Activated T-cell treated with anti-CD3 and anti-CD28 coated beads, Interleukin-2, amount 50 U/mL, for 24 hours (primary cell): ENCODE measurements at places on chromosomes 6 and 20.
A peak's percentile ranks its signal among the peaks of the same experiment; 100 is the strongest.

GRCh38 chr6:109139109-109139508 lies 43.8 kb downstream of the CEP57L1 start:
- no peaks in the 10 kb centered on the region for H3K27me3 ChIP-seq
- no peaks in the 10 kb centered on the region for H3K4me1 ChIP-seq
- no peak for DNase-seq
- peaks cover 11% of the 10 kb centered on the region for H3K36me3 ChIP-seq
- peak overlapping the region; percentile 11 for H3K27ac ChIP-seq

- DNase-seq = no peak
- peaks cover 15% of the 10 kb centered on the region for H3K4me1 ChIP-seq
- H3K36me3 ChIP-seq = peaks cover 72% of the 10 kb centered on the region
- no peak overlapping the region for H3K4me3 ChIP-seq
- no peaks in the 10 kb centered on the region for H3K27me3 ChIP-seq
Observed at GRCh38 chr6:144678844-144679243, 393.7 kb downstream of the UTRN start.

DNA sequence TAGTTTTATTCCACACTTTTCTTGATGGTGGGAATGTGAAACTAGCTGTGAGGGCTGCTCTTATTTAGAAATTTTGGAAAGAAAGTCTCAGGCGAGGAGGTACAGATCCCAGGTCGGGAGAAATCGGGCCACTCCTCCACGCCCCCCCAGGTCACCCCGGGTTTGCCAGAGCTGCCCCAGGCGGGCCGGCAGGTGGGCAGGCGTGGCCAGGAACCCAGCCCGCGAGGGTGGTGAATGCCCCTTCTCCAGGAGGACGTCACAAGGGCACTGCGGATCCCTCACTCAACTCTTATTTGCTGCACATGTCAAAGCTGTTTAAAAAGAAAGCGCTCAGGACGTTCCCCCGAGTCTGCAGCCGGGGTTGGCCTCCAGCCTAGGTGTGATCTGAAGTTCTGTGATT lies 60.5 kb upstream of the SLCO4A1 start:
- H3K36me3 ChIP-seq = no peaks in the 10 kb centered on the region
- H3K27ac ChIP-seq = no peak overlapping the region
- peaks cover 2% of the 10 kb centered on the region for H3K4me1 ChIP-seq

DNA sequence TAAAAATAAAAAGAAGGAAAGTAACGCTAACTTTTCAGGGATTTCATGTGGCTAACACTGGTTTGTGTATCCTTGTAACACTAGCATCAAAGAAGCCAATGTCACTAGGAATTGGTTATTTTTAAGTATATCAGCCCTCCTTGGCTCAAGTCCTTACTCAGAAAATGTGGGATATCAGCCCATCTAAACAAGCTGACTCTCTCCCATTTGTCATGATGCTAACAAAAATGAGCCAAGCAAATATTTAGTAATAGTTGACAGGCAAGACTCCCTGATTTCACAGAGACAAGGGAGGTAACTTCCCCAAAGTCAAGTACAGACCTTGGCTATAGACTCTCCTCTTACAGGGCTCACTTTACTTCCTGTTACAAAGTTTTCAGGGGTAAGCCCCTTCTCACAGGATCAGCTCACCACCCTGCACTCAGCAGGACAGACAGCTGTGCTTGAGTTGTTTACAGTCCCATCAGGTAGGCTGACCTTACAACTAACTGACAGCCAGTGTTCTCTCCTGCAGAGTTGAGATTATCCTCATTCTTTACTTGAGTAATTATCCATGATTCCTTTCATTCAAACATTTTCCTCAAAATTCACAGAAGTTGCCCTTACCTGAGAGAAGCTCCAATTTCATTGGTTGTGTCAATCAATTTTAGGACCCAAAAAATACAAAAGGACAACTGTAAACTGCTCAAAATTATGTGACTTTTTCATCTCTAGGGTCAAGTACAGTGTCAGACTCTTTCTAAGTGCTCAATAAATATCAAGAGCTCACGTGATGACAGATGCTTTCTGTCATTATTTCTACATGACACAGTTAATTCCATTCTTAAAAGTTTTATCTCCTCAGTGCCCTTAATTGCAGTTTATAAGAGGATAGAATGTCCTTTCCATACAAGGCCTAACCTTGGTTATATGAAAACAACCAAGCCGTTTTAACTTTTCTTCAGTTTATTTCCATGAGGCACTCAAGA lies 38.1 kb upstream of the BMP5 start:
- no peaks in the 10 kb centered on the region for H3K4me1 ChIP-seq
- no peak overlapping the region for H3K27ac ChIP-seq
- DNase-seq = no peak
- no peaks in the 10 kb centered on the region for H3K36me3 ChIP-seq

DNA sequence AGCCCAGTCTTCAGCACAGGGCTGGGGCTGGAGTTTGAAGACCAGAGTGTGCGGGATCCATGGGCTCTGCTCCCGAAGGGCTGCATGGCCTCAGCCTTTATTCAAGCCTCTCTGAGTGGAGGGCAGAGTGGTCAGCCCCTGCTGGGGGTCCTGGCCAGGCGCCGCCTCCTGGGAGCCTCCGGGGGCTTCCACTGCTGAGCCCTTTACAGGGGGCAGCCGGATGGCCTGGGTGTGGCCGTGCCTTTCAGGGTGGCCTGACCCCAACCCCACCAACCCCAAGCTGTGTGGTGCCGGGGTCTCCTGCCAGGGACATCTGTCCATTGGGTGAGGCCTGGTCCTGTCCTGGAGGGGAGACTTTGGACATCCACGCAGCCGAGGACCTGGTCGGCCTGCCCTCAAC lies 76.0 kb upstream of the SLCO4A1 start:
- H3K4me1 ChIP-seq = peaks cover 5% of the 10 kb centered on the region
- no peak overlapping the region for H3K27ac ChIP-seq
- H3K4me3 ChIP-seq = no peak overlapping the region
- peaks cover 24% of the 10 kb centered on the region for H3K27me3 ChIP-seq

DNA sequence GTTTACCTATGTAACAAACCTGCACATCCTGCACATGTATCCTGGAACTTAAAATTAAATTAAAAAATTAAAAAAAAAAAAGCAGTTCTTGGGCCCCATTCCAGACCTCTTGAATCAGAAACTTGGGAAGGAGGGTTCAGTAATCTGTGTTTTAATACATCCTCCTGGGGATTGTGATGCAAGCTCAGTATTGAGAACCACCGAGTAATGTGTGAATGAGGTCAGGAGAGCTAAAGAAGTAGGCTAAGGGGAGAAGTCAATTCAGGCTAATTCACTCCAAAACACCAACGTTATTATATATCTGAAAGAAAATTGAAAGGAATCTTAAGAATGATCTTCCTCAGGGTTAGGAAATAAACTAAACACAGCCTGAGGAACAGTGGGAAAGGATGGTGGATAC lies 120.4 kb downstream of the RNF144B start:
- no peaks in the 10 kb centered on the region for H3K36me3 ChIP-seq
- H3K4me3 ChIP-seq = no peak overlapping the region
- peaks cover 12% of the 10 kb centered on the region for H3K27me3 ChIP-seq
- H3K4me1 ChIP-seq = peaks cover 26% of the 10 kb centered on the region
- DNase-seq = no peak

GRCh38 chr6:30227242-30227722 lies 14.1 kb upstream of the TRIM26 start:
- DNase-seq = no peak
- peaks cover 3% of the 10 kb centered on the region for H3K36me3 ChIP-seq
- H3K27me3 ChIP-seq = peaks cover 6% of the 10 kb centered on the region

DNA sequence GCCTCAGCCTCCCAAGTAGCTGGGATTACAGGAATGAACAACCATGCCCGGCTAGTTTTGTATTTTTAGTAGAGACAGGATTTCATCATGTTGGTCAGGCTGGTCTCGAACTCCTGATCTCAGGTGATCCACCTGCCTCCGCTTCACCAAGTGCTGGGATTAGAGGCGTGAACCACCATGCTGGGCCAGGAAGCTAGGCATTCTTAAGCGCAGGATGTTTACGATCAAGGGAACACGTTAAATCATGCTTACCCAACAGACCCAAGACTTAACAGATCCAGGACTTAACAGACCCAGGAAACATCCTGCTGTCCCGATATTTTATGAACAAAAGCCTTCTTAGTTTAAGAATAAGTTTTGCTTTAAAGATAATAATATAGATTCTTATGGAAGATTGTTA lies 9.1 kb downstream of the PTGIS start:
- no peak overlapping the region for H3K4me3 ChIP-seq
- H3K27ac ChIP-seq = no peak overlapping the region
- H3K36me3 ChIP-seq = no peaks in the 10 kb centered on the region
- no peak for DNase-seq

GRCh38 chr20:53805895-53806384 lies 212.3 kb upstream of the ZNF217 start:
- H3K27ac ChIP-seq = no peak overlapping the region
- no peak overlapping the region for H3K4me3 ChIP-seq
- no peaks in the 10 kb centered on the region for H3K27me3 ChIP-seq
- H3K4me1 ChIP-seq = peaks cover 4% of the 10 kb centered on the region

DNA sequence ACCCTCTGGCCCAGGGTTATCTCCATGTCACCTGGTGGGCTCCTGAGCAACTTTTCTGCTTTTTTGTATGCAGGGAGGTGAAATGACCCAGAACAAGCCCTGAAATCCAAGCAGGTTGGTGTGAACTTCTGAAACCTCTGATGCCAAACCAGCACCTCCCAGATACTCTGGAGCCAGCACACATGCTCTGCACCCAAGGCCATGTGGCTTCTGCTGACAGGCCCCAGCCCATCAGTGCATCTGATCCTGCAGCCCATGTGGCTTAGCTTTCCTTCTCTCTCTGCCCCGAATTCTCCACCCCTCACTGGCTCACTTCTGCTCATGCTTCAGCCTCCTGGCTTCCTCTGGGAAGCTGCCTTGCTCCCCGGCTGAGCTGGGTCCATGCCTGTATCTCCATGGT lies 59.3 kb upstream of the RPS6KA2 start:
- no peaks in the 10 kb centered on the region for H3K4me1 ChIP-seq
- H3K4me3 ChIP-seq = no peak overlapping the region
- no peaks in the 10 kb centered on the region for H3K36me3 ChIP-seq
- no peak for DNase-seq
- H3K27me3 ChIP-seq = no peaks in the 10 kb centered on the region

GRCh38 chr6:113859349-113860180 lies 2.4 kb downstream of the MARCKS start:
- no peaks in the 10 kb centered on the region for H3K36me3 ChIP-seq
- peak overlapping the region; percentile 36 for H3K4me3 ChIP-seq
- peaks cover 39% of the 10 kb centered on the region for H3K27me3 ChIP-seq
- H3K4me1 ChIP-seq = peaks cover 18% of the 10 kb centered on the region
- no peak overlapping the region for H3K27ac ChIP-seq

- H3K27ac ChIP-seq = no peak overlapping the region
- no peak overlapping the region for H3K4me3 ChIP-seq
- no peaks in the 10 kb centered on the region for H3K27me3 ChIP-seq
- no peak for DNase-seq
- H3K36me3 ChIP-seq = no peaks in the 10 kb centered on the region
- peaks cover 4% of the 10 kb centered on the region for H3K4me1 ChIP-seq
Observed at GRCh38 chr6:37062424-37062823, 57.0 kb downstream of the FGD2 start.

- no peaks in the 10 kb centered on the region for H3K27me3 ChIP-seq
- H3K4me1 ChIP-seq = peaks cover 28% of the 10 kb centered on the region
- H3K36me3 ChIP-seq = peaks cover 52% of the 10 kb centered on the region
Observed at GRCh38 chr6:170374571-170375444, 68.2 kb downstream of the FAM120B start.

DNA sequence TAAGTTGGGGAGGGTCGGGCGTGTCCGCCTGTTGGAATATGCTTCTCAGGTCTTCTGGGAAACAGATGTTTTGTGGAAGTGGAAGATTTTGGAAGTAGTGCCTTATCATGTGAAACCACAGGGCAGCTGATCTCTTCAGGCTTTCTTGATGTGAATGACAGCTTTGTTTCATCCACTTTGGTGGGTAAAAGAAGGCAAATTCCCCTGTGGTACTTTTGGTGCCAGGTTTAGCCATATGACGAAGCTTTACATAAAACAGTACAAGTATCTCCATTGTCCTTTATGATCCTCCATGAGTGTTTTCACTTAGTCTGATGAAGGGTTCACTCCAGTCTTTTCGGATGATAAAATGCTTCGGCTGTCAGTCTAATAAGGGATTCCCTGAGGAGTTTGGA lies 4.6 kb downstream of the IRF4 start:
- H3K4me1 ChIP-seq = peaks cover 60% of the 10 kb centered on the region
- no peaks in the 10 kb centered on the region for H3K27me3 ChIP-seq
- peak overlapping the region; percentile 97 for H3K27ac ChIP-seq
- H3K4me3 ChIP-seq = peak overlapping the region; percentile 91

DNA sequence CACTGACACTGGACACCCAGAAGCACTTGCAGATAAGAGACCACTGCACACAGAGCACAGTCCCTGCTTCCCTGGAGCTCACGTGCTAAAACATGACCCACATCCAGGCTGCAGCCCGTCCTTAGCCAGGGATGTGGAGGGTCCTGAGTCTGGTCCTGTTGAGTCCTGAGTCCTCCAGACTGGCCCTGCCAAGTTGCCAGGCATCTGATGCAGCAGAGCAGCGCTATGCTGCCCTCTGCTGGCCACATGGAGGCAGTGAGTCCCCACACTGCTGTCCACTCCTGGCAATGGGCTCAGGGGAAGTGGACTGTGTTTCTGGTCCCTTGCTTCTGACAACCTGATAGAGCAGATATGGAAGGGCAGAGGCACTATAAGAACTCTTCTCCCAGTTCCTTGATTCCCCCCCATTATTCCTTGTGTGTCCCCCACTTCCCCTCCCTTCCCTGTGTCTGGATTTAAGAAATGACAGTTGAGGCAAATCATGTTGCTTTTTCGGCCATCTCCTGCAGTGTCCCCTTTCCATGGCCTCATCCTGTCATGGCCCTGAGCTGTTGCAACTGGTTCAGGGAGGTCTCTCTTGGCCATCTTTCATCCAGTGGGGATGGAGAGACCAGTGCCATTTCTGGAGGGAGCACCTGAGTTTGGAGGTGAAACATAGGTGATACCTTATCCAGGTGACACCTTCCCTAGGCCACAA lies 86.0 kb downstream of the DHX35 start:
- H3K4me3 ChIP-seq = no peak overlapping the region
- DNase-seq = peak; percentile 82
- H3K27me3 ChIP-seq = no peaks in the 10 kb centered on the region
- H3K4me1 ChIP-seq = peaks cover 7% of the 10 kb centered on the region
- peak overlapping the region; percentile 50 for H3K27ac ChIP-seq

DNA sequence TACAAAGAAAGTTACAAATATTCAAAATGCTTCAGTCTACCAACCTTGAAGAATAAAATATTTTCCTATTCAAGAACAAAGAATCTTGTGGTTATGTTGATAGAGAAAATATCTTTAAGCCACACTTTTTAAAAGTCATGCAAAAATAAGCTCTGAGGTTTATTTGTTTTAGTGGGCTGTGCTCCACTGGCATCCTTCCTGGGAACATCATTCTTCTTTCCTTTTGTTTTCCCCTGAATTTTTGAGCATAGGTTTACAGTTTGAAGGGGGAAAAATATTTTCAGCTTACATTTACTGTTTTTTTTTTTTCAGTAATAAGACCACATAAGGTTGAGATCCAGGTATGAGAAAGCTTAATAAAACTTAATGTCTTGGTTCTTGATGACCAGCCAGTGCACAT lies 72.0 kb upstream of the BACH2 start:
- H3K27me3 ChIP-seq = no peaks in the 10 kb centered on the region
- no peaks in the 10 kb centered on the region for H3K36me3 ChIP-seq
- H3K4me3 ChIP-seq = no peak overlapping the region
- H3K27ac ChIP-seq = peak overlapping the region; percentile 15
- no peak for DNase-seq

- no peak overlapping the region for H3K27ac ChIP-seq
- no peak overlapping the region for H3K4me3 ChIP-seq
- DNase-seq = no peak
- no peaks in the 10 kb centered on the region for H3K36me3 ChIP-seq
- peaks cover 13% of the 10 kb centered on the region for H3K4me1 ChIP-seq
- H3K27me3 ChIP-seq = peaks cover 78% of the 10 kb centered on the region
Observed at GRCh38 chr6:131949620-131949908, 1.6 kb downstream of the CCN2 start.
